Fibroblast of lung (primary cell): ENCODE measurements at places on chromosomes 13 and 19. TPM values are rescaled to one million over a fixed set of nuclear protein-coding genes. Genes with fewer than 3 reads are reported as not detected.

The DCLK1 gene
- 0.56 and 2.9 TPM in 2 replicates for polyA plus RNA-seq

DNA sequence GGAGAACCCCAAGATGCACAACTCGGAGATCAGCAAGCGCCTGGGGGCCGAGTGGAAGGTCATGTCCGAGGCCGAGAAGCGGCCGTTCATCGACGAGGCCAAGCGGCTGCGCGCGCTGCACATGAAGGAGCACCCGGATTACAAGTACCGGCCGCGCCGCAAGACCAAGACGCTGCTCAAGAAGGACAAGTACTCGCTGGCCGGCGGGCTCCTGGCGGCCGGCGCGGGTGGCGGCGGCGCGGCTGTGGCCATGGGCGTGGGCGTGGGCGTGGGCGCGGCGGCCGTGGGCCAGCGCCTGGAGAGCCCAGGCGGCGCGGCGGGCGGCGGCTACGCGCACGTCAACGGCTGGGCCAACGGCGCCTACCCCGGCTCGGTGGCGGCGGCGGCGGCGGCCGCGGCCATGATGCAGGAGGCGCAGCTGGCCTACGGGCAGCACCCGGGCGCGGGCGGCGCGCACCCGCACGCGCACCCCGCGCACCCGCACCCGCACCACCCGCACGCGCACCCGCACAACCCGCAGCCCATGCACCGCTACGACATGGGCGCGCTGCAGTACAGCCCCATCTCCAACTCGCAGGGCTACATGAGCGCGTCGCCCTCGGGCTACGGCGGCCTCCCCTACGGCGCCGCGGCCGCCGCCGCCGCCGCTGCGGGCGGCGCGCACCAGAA is 1.1 kb downstream of the SOX1 start:
- no peak overlapping the region for H3K27ac ChIP-seq
- peak; percentile 14 for DNase-seq
- peaks cover 32% of the 10 kb centered on the region for H3K27me3 ChIP-seq

The TMEM145 gene
- polyA plus RNA-seq = 0.05 and 0.20 TPM in 2 replicates

DNA sequence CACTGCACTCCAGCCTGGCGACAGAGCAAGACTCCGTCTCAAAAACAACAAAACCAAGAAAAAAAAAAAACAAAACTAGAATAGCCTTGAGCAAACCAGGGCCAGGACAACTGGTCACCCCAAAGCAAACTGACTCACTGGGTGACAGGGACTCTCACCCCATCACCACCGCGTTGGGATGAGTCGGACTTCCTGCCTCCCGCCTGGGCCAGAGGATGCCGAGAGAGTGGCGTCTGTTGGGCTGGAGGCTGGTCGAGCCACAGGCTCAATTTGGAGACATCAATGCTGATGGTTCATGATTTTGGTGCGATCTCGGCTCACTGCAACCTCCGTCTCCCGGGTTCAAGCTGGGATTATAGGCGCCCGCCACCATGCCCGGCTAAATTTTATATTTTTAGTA is 11.6 kb downstream of the TMPRSS9 start:
- no peak overlapping the region for H3K27ac ChIP-seq
- H3K4me1 ChIP-seq = no peaks in the 10 kb centered on the region
- no peaks in the 10 kb centered on the region for H3K27me3 ChIP-seq
- no peak overlapping the region for H3K4me3 ChIP-seq
- no peaks in the 10 kb centered on the region for H3K36me3 ChIP-seq

DNA sequence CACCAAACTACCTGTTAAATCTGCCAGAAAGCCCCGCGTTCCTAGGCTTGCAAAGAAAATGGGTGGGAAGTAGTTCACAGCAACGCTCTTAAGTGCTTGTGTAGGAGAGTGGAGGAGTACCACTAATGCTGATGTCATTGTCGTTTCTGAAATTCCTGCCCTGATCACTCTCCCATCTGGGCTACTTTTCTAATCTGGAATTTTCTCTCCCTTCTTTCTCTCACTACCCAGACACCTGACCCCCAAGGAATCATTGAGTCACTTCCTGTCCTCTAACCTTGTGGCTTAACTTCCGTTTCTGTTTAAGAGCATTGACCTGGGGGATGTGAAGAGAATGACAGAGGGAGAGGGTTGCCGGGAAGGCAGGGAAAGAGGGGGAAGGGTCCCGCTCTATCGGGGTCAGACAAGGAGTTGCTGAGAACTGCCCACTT is 98.7 kb downstream of the STARD13 start:
- H3K4me1 ChIP-seq = peaks cover 12% of the 10 kb centered on the region
- DNase-seq = no peak
- no peaks in the 10 kb centered on the region for H3K27me3 ChIP-seq
- H3K4me3 ChIP-seq = no peak overlapping the region
- H3K27ac ChIP-seq = peak overlapping the region; percentile 47

DNA sequence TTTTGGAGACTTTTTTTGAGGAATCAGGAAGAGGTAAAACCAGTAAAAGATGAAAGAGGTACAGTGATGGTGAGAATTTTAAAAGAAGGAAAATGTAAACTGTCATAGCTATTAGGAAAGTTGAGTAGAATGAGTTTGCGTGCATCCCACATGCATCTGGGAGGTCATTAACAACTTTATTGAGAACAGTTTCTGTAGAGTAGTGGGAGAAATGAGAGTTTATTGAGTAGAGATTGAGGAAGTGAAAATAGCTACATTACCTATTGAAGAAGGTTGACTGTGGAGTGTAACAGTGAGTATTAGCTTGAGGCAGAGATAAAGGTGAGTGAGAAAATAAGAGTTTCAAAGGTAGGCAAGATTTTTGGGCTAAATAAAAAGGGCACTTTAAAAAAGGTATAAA is 38.7 kb downstream of the BRCA2 start:
- no peak for DNase-seq
- H3K4me3 ChIP-seq = no peak overlapping the region
- H3K27ac ChIP-seq = no peak overlapping the region
- no peaks in the 10 kb centered on the region for H3K27me3 ChIP-seq
- H3K4me1 ChIP-seq = no peaks in the 10 kb centered on the region
- no peaks in the 10 kb centered on the region for H3K36me3 ChIP-seq

The IGFLR1 gene
- polyA plus RNA-seq = 0.75 and 2.1 TPM in 2 replicates

DNA sequence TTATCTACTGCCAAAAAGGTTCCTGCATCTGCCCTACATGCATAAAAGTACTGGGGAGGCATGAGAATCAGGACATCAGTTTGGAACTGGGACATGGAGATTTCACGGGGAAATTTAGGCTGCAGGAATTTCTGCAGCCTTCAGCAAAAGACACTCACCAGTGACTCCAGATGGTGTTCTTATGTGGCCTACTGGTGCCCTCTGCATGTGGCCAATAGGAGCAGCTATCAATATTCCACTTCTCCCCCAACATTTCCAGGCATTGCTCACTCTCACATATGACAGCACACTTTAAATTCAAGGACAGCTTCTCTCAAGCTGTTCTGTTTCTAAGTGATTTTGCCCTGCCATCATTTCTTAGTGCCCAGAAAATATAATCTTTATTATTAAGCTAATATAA is 570.5 kb upstream of the ARGLU1 start:
- H3K4me1 ChIP-seq = no peaks in the 10 kb centered on the region
- no peak for DNase-seq
- no peaks in the 10 kb centered on the region for H3K27me3 ChIP-seq
- H3K36me3 ChIP-seq = no peaks in the 10 kb centered on the region
- H3K27ac ChIP-seq = no peak overlapping the region

DNA sequence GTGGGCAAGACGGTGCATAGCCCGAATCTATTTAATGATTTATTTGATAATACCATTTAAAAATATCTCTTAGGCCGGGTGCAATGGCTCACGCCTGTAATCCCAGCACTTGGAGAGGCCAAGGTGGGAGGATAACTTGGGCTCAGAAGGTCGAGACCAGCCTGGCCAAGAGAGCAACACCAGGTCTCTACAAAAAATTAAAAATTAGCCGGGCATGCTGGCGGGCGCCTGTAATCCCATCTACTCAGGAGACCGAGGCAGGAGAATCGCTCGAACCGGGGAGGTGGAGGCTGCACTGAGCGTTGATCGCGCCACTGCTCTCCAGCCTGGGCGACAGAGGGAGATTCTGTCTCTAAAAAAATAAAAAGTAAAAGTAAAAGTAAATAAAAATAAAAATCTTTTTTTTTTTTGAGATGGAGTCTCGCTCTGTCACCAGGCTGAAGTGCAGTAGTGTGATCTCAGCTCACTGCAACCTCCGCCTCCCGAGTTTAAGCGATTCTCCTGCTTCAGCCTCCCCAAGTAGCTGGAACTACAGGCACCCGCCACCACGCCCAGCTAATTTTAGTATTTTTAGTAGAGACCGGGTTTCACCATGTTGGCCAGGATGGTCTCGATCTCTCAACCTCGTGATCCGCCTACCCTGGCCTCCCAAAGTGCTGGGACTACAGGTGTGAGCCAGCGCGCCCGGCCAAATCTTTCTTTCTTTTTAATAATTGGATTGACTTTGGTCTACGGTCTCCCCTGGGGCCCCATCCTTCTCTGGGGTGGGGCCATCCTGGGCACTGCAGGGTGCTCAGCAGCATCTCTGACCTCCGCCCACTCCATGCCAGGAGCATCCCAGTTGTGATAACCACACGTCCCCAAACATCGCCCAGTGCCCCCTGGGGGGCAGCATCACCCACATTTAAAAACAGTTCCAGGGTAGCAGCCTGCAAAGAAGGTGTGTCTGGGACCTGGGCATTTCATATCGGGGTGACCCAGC is 90.7 kb downstream of the GNG7 start:
- H3K27me3 ChIP-seq = no peaks in the 10 kb centered on the region
- no peaks in the 10 kb centered on the region for H3K4me1 ChIP-seq
- no peaks in the 10 kb centered on the region for H3K36me3 ChIP-seq
- H3K4me3 ChIP-seq = no peak overlapping the region
- no peak for DNase-seq
- no peak overlapping the region for H3K27ac ChIP-seq

GRCh38 chr19:41457241-41457640 is 14.3 kb downstream of the ERICH4 start:
- no peaks in the 10 kb centered on the region for H3K36me3 ChIP-seq
- H3K4me1 ChIP-seq = no peaks in the 10 kb centered on the region
- no peak for DNase-seq
- H3K27ac ChIP-seq = no peak overlapping the region
- H3K27me3 ChIP-seq = no peaks in the 10 kb centered on the region

The DAND5 gene
- 0.03 TPM in 1 of 2 replicates, not detected in the other for polyA plus RNA-seq

- H3K36me3 ChIP-seq = no peaks in the 10 kb centered on the region
- H3K27ac ChIP-seq = no peak overlapping the region
- H3K4me3 ChIP-seq = no peak overlapping the region
- H3K27me3 ChIP-seq = no peaks in the 10 kb centered on the region
- no peak for DNase-seq
Observed at GRCh38 chr13:45316338-45316737, 24.6 kb downstream of the TPT1 start.

DNA sequence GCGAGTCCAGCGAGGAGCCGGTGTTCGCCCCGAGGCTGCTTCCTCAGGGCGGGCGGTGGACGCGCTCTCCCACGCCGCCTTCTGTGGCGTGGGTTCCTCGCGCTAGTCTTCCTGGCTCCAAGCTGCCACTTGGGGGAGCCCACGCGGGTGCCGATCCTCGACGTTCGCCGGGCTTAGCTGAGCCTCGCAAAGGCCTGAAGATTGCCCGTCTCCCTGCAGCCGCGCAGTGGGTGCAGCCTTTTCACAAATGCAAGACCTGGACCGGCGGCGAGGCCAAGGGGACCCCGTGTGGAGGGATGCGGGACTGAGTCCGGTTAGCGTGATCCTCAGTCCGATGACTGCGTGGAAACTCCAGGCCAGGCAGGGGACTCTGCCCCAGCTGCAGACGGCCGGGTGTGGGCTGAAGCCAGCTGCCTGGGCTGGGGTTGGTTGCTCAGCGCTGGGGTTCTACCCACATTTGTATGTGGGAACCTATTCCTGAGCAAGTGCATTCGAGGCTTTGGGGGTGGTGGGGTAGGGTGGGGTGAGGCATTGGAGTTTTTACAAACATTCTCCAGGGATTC is 16.6 kb upstream of the LRP3 start:
- H3K4me1 ChIP-seq = peaks cover 6% of the 10 kb centered on the region
- H3K27me3 ChIP-seq = no peaks in the 10 kb centered on the region
- no peaks in the 10 kb centered on the region for H3K36me3 ChIP-seq

GRCh38 chr13:101811284-101811839 is 358.9 kb downstream of the ITGBL1 start:
- no peaks in the 10 kb centered on the region for H3K4me1 ChIP-seq
- DNase-seq = no peak
- no peaks in the 10 kb centered on the region for H3K27me3 ChIP-seq
- H3K27ac ChIP-seq = no peak overlapping the region

- H3K36me3 ChIP-seq = no peaks in the 10 kb centered on the region
- H3K27ac ChIP-seq = no peak overlapping the region
- no peak for DNase-seq
- no peaks in the 10 kb centered on the region for H3K4me1 ChIP-seq
- no peaks in the 10 kb centered on the region for H3K27me3 ChIP-seq
Observed at GRCh38 chr19:27679905-27680304, 1533.0 kb downstream of the UQCRFS1 start.

The KASH5 gene
- not detected in 2 replicates for polyA plus RNA-seq

DNA sequence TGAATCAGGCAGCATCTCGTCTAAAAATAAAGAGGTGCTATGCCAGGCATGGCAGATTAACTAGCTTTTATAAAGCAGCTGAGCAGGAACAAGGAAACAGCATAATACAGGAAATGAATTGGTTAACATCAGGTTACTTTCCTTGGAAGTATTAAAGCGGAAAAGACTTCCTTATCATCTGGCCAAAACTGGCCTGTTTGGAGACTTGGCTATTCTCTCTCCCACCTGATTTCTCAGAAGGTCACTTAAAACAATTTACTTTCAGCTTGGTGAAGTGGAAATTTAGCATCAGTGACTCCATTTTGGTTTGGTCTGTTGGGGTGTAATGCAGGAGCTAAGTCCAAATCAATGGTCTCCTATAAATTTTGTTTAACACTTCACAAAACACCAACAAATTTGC is 191.6 kb downstream of the NUFIP1 start:
- H3K27ac ChIP-seq = no peak overlapping the region
- H3K27me3 ChIP-seq = no peaks in the 10 kb centered on the region
- no peak for DNase-seq
- H3K4me3 ChIP-seq = no peak overlapping the region
- H3K4me1 ChIP-seq = peaks cover 4% of the 10 kb centered on the region
- no peaks in the 10 kb centered on the region for H3K36me3 ChIP-seq

The VSTM1 gene
- polyA plus RNA-seq = not detected in 2 replicates

The CEACAM7 gene
- polyA plus RNA-seq = not detected in 2 replicates

- H3K36me3 ChIP-seq = no peaks in the 10 kb centered on the region
- no peak overlapping the region for H3K4me3 ChIP-seq
Observed at GRCh38 chr13:43145534-43146196, 122.3 kb downstream of the DNAJC15 start.
